ENCODE measurements at places on chromosomes 6 and 20. TPM values are rescaled to one million over a fixed set of nuclear protein-coding genes. Genes with fewer than 3 reads are reported as not detected.

DNA sequence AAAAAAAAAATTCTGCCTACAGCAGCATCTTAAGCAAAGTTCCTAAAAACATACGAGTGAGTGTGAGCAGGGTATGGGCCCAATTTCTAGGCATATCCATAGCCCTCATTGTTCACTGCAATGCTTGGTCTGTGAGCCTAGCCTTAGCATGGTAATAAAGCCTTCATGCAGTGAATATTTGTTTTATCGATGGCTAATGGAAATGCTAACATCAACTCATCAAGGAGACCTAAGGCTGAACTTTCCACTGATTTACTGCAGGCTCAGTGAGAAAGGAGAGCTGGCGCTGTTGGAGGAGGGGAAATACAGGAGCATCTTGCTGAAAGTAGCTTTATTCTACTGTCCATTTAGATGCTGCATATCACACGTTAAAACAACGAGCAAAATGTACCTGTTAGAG, 139.6 kb upstream of the DTNBP1 start:
- no peak for DNase-seq
- no peaks in the 10 kb centered on the region for H3K4me1 ChIP-seq
- no peaks in the 10 kb centered on the region for H3K36me3 ChIP-seq
- no peak overlapping the region for H3K27ac ChIP-seq

DNA sequence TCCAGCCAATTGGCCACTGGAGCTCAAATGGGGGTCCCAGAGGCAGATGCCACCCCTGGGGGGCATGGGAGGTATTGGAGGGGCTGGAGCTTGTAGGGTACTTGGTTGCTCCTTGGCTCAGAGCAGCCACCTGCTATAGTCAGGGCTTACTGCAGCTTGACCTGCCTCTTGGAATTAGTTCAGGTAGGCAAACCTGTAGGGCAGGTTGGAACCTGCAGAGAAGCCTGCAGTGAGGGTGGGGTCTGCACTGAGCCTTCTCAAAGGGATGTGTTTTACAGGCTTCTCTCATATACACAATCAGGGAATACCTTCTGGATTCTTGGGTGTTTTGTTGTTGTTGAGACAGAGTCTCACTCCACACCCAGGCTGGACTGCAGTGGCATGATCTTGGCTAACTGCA, 94.2 kb upstream of the MYL9 start:
- no peak overlapping the region for H3K27ac ChIP-seq
- no peaks in the 10 kb centered on the region for H3K36me3 ChIP-seq
- no peaks in the 10 kb centered on the region for H3K27me3 ChIP-seq
- no peak overlapping the region for H3K4me3 ChIP-seq

Gene ADGRF5
- total RNA-seq = 6.5 TPM

- no peak for DNase-seq
These were observed at the start of gene CALHM5 for GRCh38 chr6:116511424-116512110. Gene CALHM5 (plus strand): TSS chr6:116511639. CDS start chr6:116511697, 58 bp downstream.

DNA sequence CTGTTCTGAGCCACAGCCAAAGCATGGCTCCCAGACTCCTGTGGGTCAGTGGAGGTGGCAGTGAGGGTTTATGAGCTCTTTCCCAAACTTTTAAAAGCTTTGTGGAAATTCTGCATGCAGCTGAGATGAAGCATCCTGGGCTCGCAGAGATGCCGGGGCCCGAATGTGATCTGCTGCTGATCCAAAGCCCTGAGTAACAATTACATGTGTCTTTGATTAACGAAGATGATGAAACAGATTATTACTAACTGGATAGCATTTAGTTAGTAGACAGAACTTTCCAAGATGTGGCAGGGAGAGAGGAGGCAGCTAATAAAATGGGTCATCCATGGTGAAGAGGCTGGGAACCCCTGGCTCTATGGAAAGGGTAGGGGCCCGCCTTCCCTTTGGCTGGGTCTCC, 43.9 kb upstream of the MDFI start:
- H3K4me1 ChIP-seq = no peaks in the 10 kb centered on the region
- H3K4me3 ChIP-seq = no peak overlapping the region
- DNase-seq = no peak
- peaks cover 4% of the 10 kb centered on the region for H3K36me3 ChIP-seq
- no peaks in the 10 kb centered on the region for H3K27me3 ChIP-seq
- H3K27ac ChIP-seq = no peak overlapping the region

GRCh38 chr6:47592131-47592840, 106.1 kb upstream of the ADGRF4 start:
- H3K27ac ChIP-seq = no peak overlapping the region
- H3K4me1 ChIP-seq = peaks cover 3% of the 10 kb centered on the region
- no peaks in the 10 kb centered on the region for H3K27me3 ChIP-seq
- no peaks in the 10 kb centered on the region for H3K36me3 ChIP-seq
- H3K4me3 ChIP-seq = no peak overlapping the region
- no peak for DNase-seq

DNA sequence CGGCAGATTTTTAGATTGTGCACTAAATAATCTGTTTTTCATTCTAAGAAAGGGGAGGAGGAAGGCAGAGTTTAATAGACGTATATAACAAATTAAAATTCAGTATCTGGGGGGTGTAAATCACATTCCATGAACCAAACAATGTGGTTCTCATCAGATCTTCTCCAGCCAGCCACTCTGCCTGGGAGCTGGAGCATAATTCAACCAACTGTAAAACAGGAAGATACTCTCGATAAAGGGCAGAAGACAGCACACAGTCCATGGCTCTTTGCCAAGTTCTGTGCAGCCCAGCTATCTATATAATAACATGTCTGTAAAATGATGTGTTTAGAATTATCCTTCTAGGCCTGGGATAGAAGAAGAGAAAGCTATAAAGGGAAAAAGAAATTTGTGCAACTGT, 289.9 kb upstream of the ZFP64 start:
- no peaks in the 10 kb centered on the region for H3K27me3 ChIP-seq
- no peak overlapping the region for H3K27ac ChIP-seq
- H3K36me3 ChIP-seq = no peaks in the 10 kb centered on the region
- no peak overlapping the region for H3K4me3 ChIP-seq
- DNase-seq = no peak

GRCh38 chr6:6484681-6485080, 103.8 kb upstream of the LY86 start:
- no peaks in the 10 kb centered on the region for H3K4me1 ChIP-seq
- no peak overlapping the region for H3K4me3 ChIP-seq
- no peaks in the 10 kb centered on the region for H3K36me3 ChIP-seq
- H3K27me3 ChIP-seq = peaks cover 4% of the 10 kb centered on the region
- DNase-seq = no peak

GRCh38 chr6:90220273-90220672, 76.4 kb downstream of the BACH2 start:
- H3K27ac ChIP-seq = peak overlapping the region; percentile 95
- H3K36me3 ChIP-seq = no peaks in the 10 kb centered on the region
- H3K4me3 ChIP-seq = no peak overlapping the region
- H3K4me1 ChIP-seq = peaks cover 55% of the 10 kb centered on the region
- DNase-seq = peak; percentile 42

GRCh38 chr6:42566614-42567208, 2.9 kb downstream of the UBR2 start:
- H3K27ac ChIP-seq = no peak overlapping the region
- no peaks in the 10 kb centered on the region for H3K27me3 ChIP-seq
- DNase-seq = no peak
- H3K4me3 ChIP-seq = no peak overlapping the region
- H3K36me3 ChIP-seq = no peaks in the 10 kb centered on the region
- H3K4me1 ChIP-seq = peaks cover 38% of the 10 kb centered on the region

DNA sequence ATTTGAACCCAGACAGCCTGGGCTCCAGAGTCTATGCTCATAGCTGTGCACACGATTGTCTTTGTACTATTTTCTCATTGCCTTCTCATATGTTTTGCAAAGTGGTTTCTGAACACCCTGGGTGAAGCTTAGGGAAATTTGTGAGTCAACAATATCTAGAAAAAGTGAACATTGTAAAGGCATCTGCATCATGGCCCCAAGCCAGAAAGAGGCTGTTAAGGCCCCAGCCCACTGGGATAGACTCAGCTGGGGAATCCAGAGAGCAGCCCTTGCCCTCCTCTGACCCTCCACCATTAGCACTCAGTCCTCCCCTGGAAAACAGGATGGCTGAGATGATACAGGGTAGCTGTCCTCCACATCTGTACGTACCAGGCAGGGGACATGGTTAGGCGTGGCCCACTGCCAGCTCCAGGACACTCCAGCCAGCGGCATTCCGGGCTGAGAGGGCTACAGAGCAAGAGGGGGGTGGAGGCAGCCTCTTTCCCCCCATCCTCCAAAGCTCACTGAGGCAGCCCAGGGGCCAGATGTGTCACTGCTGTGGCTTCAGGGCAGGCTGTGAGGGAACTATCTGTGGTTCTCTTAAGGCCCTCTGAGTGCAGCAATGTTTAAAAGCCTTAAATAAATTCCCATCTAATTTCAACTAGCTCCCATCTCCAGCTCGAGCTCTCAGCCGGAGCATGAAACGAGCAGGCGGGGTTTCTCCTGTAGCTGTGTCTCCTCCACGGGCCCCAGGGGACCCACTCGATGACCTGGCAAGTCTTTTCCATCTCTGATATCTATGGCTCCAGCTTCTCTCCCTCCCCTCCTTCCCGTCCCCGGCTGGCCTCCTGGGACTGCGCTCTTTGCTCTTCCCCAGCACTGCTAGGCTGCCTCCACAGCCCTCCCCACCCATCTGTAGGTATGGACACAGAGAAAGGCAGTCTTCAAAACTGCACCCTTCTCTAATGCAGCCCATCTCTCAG, 209.4 kb upstream of the LRFN2 start:
- no peak for DNase-seq
- H3K27me3 ChIP-seq = no peaks in the 10 kb centered on the region
- H3K27ac ChIP-seq = no peak overlapping the region
- H3K4me3 ChIP-seq = no peak overlapping the region
- H3K4me1 ChIP-seq = no peaks in the 10 kb centered on the region

Gene ABHD16B
- total RNA-seq = not detected

Gene OXT
- total RNA-seq = not detected

Gene DNAH8
- total RNA-seq = not detected

- no peaks in the 10 kb centered on the region for H3K36me3 ChIP-seq
- peaks cover 64% of the 10 kb centered on the region for H3K4me1 ChIP-seq
- no peaks in the 10 kb centered on the region for H3K27me3 ChIP-seq
- peak overlapping the region; percentile 32 for H3K27ac ChIP-seq
- no peak overlapping the region for H3K4me3 ChIP-seq
These were observed 256.3 kb upstream of the TAB2 start for GRCh38 chr6:149060985-149061760.

DNA sequence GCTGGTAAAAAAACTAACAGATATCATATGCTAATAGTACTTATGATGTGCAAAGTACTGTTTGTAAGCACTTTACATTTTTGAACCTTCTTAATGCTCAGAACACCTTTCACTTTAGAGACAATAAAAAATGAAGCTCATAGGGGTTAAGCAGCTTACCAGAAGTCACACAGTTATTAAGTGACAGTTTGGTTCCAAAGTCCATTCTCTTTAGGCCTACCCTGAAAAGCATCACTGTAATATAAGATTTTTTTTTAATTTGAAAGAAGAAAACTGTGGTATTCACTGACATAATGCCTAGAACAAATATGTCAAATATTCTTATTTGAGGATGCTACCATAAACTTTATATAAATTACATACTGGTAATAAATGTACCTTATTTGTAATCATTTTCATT, 127.6 kb upstream of the RUNX2 start:
- no peak for DNase-seq
- no peak overlapping the region for H3K4me3 ChIP-seq
- no peak overlapping the region for H3K27ac ChIP-seq
- H3K4me1 ChIP-seq = peaks cover 5% of the 10 kb centered on the region

DNA sequence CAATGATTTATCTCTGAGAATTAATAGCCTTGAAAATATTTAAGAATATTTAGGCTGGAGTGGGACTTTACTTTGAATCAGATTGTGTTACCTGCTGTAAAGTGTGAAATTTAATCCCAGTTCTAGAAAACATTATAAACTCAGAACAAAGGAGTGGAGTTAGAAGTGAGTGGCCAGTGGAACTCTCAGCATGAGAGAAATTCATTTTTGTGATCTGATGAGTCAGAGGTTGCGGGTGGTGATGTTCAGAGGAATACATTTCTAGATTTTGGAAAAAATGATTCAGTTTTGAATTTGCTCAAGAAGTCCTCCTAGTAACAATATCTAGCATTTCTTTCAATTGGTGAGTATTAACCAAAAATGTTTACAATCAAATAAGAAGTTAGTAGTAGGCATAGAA, 167.5 kb downstream of the ZFAND3 start:
- H3K36me3 ChIP-seq = no peaks in the 10 kb centered on the region
- peaks cover 40% of the 10 kb centered on the region for H3K4me1 ChIP-seq

Gene LY6G6D
- total RNA-seq = not detected

DNA sequence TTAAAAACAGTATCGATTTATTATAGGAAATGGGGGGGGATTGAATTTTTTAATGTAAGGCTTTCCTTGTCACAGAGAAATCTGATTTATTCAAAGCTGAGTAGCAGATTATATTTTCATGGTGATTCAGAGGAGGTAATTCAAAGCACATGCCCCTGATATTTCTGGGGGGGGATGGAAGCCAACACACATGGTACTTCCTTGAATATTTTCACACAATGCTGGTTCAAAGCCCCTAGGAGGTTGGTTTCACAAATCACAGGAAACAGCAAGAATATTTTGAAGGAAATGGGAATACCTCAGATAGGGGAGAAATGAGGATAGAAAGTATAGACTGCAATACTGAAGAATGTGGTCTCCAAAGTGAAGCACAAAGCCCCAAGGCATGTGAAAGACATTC, 98.8 kb downstream of the RTN4IP1 start:
- no peak overlapping the region for H3K4me3 ChIP-seq
- no peaks in the 10 kb centered on the region for H3K27me3 ChIP-seq
- no peak overlapping the region for H3K27ac ChIP-seq
- peaks cover 6% of the 10 kb centered on the region for H3K4me1 ChIP-seq
- DNase-seq = no peak

Gene ASIP
- total RNA-seq = not detected

GRCh38 chr6:133241901-133242636, 912 bp downstream of the EYA4 start:
- no peaks in the 10 kb centered on the region for H3K36me3 ChIP-seq
- no peak overlapping the region for H3K27ac ChIP-seq
- peaks cover 30% of the 10 kb centered on the region for H3K4me1 ChIP-seq
- peak overlapping the region; percentile 13 for H3K4me3 ChIP-seq
- H3K27me3 ChIP-seq = peaks cover 6% of the 10 kb centered on the region

Gene JPH2
- 2.1 TPM for total RNA-seq

DNA sequence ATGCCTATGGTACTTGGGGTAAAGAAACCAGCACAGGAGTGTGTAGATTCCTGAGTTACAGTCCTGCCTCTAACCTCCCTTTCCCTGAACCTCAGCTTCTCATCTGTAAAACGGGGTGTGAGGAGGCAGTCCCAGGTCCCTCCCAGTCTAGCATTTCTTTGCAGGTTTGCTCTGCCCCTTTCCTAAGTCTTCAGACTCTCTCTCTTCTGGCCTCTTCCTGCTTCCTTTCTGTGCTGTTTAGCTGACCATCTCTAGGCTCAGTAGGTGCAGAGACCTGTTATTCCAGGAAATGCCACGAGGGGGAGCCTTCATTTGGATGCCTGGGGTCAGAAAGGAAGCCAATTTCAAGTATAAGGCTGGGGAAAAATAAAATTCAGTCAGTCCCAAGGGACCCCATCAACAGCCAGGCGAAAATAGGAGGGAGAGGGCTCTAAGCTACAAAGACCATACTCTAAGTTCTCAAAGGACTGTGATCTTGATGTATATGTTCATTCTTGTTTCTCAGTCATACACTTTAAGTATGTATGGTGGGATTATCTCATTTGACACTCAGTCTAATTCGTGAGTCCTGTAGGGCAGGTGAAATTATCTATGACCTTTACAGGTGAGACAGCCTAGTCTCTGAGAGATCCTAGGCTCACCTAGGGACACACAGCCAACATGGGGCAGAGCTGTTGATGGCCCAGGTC, 89.1 kb downstream of the NCR2 start:
- peak overlapping the region; percentile 24 for H3K27ac ChIP-seq
- H3K4me1 ChIP-seq = peaks cover 22% of the 10 kb centered on the region
- H3K36me3 ChIP-seq = no peaks in the 10 kb centered on the region
- no peaks in the 10 kb centered on the region for H3K27me3 ChIP-seq
- H3K4me3 ChIP-seq = no peak overlapping the region

Data from body of pancreas (tissue), 4 donors.